Stimulated activated naive CD4-positive, alpha-beta T cell (primary cell): ENCODE measurements at places on chromosomes 5 and 9.

DNA sequence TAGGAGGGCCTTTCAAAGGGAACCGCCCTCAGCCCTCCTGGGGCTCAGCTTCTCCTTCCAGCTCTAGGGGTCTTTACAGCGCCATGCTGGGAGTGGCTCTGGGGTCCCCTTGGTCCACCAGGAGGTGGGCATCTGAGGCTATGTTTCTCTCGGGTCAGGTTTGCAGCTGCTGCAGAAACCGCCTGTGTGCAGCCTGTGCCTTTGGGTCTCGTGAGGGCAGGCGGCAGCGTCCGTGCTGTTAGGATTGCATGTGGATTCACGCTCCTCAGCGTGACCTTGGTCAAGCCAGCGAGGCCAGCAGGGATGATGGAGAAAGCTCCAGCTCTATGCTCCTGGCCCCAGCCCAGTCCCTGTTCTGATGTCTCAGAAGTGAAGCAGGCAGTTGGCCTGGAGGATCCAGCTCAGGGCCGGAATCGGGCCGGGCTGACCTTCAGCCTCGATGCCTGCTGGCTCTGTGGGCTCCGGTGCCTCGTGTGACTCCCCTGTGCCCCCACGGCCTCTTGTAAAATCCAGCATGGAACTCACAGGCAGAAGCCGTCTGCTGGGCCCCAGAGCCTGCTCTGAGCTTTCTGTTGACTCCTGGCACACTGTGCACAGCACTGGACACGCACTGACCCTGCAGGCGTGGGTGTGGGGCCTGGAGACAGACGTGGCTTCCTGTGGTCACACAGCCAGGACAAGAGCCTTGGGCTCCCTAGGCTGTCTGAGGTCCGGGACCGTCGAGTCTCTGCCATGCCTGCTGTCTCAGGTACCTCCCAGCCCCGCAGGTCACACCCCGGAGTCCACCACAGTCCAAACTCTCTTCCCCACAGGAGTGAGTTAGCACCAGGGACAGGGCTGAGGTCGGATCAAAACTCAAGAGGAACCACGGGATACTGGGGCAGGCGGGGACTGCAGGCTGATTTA lies 54.3 kb downstream of the TRIP13 start:
- DNase-seq = no peak

GRCh38 chr5:32504329-32504988 lies 59.9 kb upstream of the ZFR start:
- no peak for DNase-seq

GRCh38 chr5:147578228-147579024 lies 68.6 kb upstream of the DPYSL3 start:
- DNase-seq = no peak

DNA sequence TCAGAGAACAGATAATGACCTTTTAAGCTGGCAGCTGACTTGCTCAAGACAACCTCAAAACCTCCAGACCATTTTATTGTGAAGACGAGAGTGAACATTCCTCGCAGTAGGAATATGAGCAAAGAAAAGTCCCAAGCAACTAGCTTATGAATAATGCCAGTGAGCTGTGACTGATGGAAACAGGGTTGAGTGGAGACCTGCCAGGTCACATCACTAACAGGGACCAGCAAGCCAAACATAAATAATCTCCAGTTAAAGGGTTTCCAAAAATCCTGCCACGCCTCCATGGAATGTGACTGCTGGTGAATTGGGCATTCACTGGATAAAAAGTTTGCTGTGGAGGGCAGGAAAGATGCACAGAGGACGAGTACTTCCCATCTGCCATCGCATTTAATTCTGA lies 185.4 kb downstream of the CRB2 start:
- DNase-seq = no peak

DNA sequence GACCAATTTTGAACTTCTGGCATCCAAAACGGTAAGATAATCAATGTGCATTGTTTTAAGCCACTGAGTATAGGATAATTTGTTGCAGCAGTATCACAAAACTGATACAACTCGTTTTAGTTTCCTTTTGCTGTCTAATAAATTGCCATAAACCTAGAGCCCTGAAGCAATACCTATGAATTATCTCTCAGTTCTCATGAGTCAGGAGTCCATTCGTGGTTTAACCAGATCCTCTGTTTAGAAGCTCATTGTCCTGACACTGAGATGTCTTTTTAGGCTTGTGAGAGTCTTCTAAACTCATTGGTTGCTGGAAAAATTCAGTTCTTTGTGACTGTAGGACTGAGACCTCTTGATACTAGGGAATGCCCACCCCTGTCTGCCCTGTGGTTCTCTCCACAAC lies 262.9 kb downstream of the SEMA5A start:
- no peak for DNase-seq
